Activated naive CD8-positive, alpha-beta T cell treated with anti-CD3 and anti-CD28 coated beads, Interleukin-2, amount 50 U/mL, for 24 hours (primary cell): ENCODE measurements at places on chromosomes 1 and 21.

GRCh38 chr21:44434568-44434925 is 20.8 kb upstream of the LRRC3 start:
- no peak for DNase-seq

DNA sequence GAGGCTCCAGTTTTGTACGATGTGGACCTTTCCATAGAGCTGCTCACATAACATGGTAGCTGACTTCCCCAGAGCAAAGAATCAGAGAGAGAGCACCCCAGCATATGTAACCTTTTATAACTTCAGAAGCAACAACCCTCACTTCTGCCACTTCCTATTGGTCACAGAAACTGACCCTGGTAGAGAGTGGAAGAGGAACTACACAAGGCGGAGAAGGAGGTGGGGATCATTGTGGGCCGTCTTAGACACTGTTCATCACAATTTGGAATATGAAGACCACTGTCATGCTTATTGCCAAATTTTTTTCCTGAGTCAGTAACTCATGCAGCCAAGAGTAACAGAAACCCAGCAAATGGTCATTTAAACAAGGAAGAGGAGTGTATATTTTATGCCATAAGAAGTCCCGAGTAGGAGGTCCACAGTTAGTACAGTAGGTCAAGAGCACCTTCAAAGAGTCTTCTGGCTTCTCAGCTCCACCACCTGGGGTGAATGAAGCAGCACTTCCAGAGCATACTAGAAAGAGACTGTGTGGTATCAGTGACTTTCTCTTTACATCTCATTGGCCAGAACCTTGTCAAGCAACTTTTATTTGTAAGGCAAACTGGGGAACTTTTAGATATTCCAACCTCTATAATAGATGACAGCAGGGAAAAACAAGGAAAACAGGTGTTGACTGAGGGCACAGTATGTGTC is 71.8 kb downstream of the ODF2L start:
- DNase-seq = no peak

- no peak for DNase-seq
These were observed 61.6 kb upstream of the TRAPPC10 start for GRCh38 chr21:43950481-43950880.

GRCh38 chr1:100646001-100646400 is 73.5 kb upstream of the VCAM1 start:
- DNase-seq = no peak

DNA sequence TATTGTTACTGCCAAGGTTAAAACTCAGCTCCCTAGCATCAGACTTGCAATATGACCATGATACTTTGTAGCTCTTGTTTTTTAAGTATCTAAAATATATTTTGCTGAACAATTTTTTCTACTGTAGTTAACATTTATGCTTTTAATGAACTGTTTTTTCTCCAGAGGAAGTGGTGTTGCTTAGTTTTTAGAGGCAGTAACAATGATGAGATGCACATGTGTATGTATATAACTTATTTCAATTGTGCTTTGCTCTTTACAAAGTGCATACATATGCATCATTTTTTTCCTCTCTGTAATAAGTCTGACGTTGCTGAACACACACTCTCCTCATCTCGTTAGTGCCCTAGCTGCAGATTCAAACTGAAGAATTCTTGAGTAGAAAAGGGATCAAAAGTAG is 418.8 kb downstream of the ZP4 start:
- DNase-seq = no peak

DNA sequence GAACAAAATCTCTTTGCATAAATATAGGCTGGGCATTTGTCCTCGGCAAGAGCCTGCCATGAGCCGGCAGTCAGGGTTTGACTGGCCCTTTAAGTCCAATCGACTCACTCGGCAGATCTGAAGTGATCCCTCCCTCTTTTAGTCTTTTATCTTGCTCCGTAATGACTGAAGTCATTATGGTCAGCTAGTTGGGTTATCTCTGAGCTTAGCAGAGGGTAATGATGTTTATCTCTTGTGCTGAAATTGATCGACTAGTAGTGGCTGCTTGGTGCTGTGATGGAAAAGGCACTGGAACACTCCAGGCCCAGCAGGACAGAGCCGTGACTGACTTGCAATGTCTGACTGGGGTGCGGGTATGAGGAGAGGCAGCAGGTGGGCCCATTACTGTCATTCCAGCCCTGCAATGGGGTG is 468 bp upstream of the ABCA4 start:
- no peak for DNase-seq

DNA sequence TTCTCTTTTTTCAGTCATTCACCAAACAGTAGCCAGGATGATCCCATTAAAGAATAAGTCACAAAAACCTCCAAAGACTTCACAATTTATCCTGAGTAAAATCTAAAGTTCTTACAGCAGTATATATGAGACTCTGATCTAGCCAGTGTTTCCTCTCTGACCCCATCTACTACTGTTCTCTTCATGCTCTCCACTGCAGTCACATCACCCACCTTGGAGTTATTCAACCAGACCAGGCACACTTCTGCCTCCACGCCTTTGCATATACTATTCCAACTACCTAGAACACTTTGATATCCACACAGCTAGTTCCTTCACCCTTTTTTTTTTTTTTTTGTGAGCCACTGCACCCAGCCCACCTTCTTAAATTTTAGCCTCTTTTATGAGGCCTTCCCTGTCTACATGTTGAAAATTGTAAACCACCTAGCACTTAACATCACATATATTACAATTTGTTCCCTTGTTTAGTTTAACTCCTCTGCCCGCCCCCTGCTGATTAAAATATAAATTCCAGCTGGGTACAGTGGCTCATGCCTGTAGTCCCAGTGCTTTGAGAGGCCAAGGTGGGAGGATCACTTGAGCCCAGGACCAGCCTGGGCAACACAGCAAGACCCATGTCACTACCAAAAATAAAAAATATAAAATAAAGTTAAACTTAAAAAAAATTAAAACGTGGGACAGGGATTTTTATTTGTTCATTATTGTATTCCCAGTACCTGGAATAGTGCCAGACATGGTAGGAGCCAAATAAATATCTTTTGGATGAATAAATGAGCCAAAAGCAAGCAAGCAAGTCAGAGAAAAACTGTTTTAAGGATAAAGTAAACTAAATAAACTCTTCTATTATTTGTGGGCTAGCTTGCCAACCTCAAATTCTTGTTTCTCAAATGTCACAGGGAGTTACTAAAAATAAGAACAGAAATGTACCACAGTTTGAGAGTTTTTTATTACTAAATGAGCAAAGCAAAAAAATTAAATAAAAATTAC is 35.2 kb upstream of the MUTYH start:
- no peak for DNase-seq

GRCh38 chr1:40120128-40120527 is 23.1 kb upstream of the PPT1 start:
- DNase-seq = no peak

GRCh38 chr1:17948594-17948993 is 159.0 kb upstream of the IGSF21 start:
- DNase-seq = no peak

GRCh38 chr21:35609263-35609662 is 451.1 kb downstream of the SETD4 start:
- no peak for DNase-seq

DNA sequence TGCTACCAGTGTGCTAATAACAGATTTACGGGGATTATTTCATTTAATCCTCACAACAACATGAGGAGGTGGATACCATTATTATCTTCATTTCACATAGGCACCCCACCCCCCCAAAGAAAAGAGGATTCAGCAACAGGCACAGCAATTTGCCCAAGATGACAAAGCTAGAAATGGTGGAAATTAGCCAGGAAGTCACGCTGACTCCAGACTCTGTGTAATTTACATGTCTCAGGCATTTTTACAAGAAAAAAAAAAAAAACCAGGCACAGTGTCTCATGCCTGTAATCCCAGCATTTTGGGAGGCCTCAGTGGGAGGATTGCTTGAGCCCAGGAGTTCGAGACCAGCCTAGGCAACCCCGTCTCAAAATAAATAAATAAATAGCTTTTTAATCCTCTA is 37.5 kb upstream of the PRDM2 start:
- DNase-seq = no peak

DNA sequence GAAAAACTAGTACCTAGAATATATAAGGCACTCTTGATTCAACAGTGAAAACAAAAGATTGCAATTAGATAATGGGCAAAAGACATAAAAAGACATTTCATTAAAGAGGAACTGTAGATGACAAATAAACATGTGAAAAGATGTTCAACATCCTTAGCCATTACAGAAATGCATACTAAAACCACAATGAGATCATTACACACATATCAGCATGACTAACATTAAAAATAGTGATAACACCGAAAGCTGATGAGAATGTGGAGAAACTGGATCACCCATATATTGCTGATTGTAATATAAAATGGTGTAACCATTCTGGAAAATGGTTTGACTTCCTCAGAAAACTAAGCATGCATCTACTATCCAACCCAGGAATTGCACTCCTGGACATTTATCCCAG is 340.3 kb downstream of the SEC16B start:
- DNase-seq = no peak

GRCh38 chr1:2044510-2045319 is 5.5 kb upstream of the PRKCZ start:
- DNase-seq = peak; percentile 87

DNA sequence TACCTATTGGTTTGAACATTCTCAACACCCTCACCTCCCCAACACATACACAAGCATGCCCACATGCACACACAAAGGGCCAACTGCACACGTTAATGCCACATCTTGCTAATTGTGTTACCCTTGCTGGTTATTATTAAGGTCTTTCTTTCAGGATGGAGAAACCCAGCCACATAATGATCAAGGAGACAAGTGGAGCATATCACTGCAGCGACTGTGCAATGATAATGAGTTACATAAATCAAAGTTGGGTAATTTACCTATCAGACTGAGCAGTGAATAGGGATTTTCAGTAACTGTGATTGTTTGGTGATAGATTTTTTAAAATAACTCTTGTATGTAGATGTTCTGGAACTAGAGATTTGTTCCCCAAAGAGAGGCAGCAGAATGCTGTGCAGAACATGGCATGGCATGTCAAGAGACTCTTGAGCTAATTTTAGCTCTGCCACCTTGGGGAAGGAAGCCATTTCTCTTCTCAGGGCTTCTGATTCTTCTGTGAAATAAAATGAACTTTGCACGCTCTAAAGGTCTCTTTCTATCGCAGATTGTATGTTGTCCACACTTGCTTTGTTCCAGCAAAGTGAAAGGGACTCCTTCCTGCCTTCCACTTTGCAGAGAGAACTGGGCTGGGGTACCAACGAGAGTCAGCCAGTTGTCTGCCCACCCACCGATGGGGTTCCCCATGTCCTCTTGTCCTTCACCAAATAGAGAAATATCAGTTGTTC is 126.0 kb upstream of the CAMK1G start:
- no peak for DNase-seq

DNA sequence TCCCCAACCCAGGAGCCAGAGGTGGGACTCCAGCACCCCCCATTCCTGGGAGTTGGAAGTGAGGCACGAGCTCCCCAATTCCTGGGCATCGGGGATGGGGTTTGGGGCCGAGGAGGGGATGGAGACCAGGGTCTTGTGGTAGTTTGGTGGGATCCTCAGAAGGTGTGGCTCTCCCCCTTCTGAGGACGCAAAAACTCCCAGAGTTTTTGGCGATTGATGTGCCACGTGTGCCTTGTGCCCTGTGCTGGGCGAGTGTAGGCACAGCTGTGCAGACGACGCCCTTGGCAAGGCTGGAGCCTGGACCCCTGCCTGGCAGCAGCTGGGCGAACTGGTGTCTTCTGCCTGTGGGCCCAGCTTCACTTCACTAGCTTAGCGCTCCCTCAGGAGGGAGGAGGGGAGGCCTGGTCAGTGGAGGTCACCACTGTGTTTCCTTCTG is 2.6 kb downstream of the GUK1 start:
- DNase-seq = no peak

- DNase-seq = peak; percentile 57
These were observed 18.7 kb upstream of the F5 start for GRCh38 chr1:169604781-169605560.

GRCh38 chr1:208145167-208145566 is 99.0 kb downstream of the PLXNA2 start:
- no peak for DNase-seq

- no peak for DNase-seq
These were observed 8.8 kb upstream of the ANGPTL7 start for GRCh38 chr1:11180342-11180744.

GRCh38 chr1:180889325-180889724 is 23.4 kb upstream of the KIAA1614 start:
- no peak for DNase-seq

- DNase-seq = no peak
These were observed 201.1 kb downstream of the PRDM2 start for GRCh38 chr1:13901039-13901438.

DNA sequence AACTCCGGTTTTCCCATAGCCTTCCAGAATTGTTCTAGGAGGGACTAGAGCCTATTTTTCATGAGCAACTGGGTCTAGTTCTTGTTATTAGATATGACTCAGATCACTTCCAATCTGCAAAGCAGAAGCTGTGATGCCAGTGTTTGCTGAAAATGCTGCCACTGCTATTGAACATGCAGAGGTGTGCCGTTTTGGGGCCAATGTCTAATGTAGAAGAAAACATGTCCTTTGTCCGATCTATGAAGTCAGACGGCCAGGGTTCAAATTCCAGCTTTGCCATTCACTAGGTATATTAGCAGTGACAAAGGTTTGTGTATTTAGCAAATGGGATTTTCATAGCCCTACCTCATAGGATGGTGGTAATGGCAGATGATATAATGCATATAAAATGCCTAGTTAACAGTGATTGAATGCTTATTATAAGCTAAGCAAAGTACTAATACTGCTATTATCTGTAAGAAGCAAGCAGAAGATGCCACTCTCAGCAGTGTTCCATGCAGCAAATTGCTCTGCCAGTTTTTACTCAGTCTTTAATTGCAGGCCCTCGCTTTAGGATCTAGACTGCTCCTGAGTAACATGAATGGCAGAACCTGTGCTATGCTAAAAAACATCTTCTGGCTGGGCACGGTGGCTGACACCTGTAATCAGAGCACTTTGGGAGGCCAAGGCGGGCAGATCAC is 40.1 kb upstream of the CXADR start:
- DNase-seq = no peak

- DNase-seq = no peak
These were observed 12.9 kb downstream of the CD55 start for GRCh38 chr1:207334337-207334736.

- DNase-seq = no peak
These were observed 59.9 kb downstream of the JAK1 start for GRCh38 chr1:64906447-64906846.

- no peak for DNase-seq
These were observed 51.5 kb downstream of the ACOT7 start for GRCh38 chr1:6342056-6342455.

DNA sequence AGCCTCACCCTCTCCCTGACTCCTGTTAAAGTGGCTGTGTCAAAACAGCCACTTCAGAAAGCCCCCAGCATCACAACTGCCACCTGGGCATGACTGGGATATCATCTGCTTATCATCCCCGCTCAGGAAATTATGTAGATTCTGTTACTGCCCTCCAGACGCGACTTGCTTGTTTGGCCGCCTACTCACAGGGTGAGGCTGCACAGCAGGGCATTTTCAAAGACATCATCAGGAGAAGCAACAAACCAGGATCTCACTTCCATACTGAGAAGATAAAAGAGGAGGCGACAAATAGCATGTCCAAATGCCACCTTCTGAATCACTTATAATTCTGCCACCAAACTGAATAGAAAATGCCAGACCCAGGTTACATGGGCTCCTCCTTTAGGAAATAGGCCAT is 94.8 kb downstream of the MIS18A start:
- DNase-seq = no peak

GRCh38 chr1:153127296-153127695 is 14.0 kb upstream of the SPRR2F start:
- no peak for DNase-seq
